Fibroblast of skin of abdomen (primary cell): ENCODE measurements at places on chromosomes 5 and 9.

DNA sequence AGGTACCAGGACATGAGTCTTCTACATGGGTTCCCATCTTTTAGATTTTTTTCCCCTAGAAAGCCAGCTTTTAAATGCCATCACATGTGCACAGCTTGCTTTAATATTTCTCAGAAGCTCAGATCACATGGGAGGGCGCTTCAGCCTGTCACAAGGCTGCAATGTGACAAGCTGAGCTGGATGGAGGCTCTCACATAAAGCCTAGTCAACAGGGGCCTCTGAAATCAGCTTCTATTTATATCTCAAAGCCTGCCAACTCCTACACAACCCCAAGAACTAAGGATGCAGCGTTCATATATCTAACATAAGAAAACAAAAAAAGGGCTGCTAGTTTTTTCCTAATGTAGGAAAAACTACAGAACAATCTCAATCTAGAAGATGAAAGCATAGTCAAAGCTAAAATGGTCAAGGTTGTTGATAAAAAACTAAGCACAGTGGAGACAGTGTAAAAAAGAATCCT, 2.3 kb downstream of the ZFAND5 start:
- DNase-seq: peak; percentile 62

GRCh38 chr9:80932947-80933780, 756.2 kb downstream of the TLE1 start:
- DNase-seq: no peak

DNA sequence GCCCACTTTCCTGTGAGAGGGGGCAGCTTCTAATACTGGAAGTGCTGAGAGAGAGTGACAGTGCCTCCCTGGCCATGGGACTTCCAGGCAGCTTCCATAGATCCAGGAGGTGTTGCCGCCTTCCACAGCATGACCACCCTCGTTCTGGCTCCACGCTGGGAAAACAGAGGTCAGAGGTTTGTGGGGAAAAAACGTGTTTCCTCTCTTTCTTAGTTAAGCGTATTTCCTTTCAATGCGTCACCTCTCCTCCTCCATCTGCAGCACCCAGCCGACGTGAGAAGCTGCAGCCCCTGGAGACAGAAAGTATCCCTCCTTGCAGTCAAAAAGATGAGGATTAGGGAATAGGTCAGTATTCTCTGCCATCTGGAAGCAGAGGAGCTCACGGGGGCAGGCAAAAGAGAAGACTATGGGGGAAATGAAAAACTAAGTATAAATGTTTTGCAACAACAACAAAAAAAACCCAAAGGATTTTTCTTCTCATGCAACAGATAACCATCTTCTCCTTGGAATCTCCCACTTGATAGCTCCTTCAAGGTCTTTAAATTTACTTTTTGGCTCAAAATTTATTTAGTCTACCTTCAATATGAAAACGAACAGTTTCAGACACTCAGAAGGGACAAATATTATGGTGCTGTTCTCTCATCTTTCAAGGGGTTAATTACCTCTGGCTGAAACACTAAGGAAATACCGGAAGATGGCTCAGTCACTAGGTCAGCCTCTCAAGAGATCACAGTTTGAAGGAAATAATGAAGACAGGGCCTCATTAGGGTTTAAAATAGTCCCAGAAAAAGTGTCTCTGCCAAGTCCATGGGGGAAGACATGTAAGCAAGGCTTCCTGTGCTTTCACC, 38.0 kb downstream of the MTMR12 start:
- peak; percentile 40 for DNase-seq

GRCh38 chr5:135332519-135333150, 66.4 kb downstream of the MACROH2A1 start:
- DNase-seq: peak; percentile 63

- no peak for DNase-seq
Measured at GRCh38 chr5:98777295-98777694, 3.8 kb downstream of the RGMB start.

GRCh38 chr9:121708768-121709488, 57.5 kb downstream of the DAB2IP start:
- DNase-seq: no peak

- DNase-seq: peak; percentile 22
Measured at GRCh38 chr5:124996023-124996763, 249.8 kb upstream of the ZNF608 start.
